Retina (tissue), 1 donor: ENCODE measurements at places on chromosomes 16 and 17.

DNA sequence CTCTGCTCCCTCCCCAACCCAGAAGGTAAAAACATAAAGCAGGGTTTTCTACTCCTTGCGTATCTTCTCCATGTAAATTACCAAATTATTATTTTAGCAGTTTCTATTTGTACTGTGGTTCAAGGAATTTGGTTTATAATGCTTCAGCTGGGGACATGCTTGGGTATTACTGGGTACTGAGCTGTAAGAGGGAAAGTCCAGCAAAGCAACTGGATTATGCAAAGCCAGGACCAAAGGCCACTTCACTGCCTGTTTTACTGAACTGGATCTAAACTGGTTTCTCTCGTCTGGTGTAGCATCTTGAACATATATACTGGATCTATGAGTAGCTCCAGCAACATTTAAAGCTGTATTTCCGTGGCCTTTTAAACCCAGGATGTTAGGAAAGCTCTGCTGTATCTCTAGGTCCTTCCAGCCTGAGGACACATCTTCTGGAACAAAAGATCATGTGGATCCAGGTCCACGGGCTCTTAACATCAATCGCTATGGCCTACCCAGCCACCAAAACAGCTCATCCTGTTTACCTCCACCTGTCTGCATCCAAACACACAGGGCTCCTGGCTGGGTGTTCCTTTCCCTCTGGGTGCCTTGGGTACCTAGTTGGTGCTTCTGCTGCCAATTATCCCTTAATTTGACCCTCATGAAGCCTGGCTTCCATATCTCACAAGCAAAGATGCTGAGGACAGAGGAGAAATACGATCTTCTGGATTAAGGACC, 7.2 kb downstream of the PMP22 start:
- DNase-seq = no peak

DNA sequence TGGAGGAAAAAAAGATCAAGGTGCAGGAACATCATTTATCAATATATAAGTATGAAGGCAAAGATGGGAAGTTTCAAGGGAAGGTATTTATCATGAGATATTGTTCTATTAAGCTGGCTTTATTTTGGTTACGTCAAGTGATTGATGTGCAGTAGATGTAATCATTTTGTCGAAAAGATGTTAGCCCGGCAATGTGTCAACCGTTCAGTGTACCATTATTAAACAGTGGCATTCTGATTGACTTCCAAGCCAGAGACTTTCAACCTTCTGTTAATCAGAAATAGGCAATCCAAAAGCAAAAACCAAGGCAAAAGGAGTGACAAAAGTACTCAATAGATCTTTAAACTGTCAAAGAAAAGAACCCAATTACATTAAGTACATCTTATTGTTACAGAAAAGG, 1340.3 kb upstream of the GOT2 start:
- DNase-seq = no peak

- no peak for DNase-seq
These were observed 15.0 kb downstream of the GGA3 start for GRCh38 chr17:75246404-75246803.

DNA sequence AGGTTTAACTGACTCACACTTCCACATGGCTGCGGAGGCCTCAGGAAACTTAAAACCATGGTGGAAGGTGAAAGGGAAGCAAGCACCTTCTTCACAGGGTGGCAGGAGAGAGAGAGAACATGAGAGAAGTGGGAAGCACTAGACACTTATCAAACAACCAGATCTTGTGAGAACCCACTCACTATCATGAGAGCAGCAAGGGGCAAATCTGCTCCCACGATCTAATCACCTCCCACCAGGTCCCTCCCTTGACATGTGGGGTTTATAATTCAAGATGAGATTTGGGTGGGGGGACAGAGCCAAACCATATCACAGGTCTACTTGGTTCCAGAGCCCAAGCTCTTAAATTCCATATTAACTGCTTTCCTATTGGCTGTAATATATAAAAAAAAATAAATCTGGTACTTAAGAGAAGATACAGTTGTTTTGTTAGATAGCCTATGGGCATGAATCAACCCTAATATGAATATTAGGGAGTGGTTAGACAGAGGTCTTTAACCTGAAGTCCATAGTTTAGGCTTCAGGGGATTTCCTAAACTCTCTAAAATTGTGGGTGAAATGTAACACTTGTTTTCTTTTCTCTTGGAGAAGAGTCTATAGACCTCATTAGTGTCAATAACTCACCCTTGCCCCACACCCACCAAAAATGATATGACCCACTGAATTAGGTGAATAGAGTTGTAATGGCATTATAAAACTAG, 56.7 kb downstream of the SKAP1 start:
- no peak for DNase-seq

- no peak for DNase-seq
These were observed 5.6 kb upstream of the STX1B start for GRCh38 chr16:31016018-31016417.

DNA sequence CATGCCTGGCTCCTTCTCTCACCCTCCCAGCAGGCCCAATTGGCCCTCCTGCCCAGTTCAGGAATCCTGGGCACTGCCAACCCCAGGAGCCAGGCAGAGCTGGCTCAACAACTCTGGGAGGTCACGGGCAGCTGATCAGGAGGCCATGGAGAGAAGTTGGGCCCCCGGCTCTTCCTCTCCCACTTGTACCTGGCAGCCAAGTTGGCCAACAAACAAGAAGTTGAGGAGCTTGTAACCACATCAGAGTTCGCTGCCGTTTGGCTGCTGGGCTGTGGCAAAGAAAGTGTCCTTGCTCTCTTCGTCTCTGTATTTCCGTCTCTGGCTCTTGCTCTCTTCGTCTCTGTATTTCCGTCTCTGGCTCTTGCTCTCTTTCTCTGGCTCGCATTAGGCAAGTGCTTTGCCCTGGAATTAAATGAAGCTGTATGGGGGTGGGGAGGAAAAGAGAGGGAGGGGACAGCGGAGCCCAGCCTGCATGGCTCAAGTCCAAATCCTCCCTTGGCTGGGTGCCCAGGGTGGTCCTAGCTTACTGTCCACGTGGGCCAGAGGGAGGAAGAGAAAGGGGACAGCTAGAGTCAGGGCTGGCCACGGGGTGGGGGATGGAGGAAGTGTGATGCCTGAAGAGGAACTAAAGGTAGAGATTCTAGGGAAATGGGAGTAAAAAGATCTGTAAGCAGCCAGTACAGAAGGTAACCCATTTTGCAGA, 7.8 kb upstream of the TMEM132E start:
- no peak for DNase-seq

- no peak for DNase-seq
These were observed 738.8 kb downstream of the WWOX start for GRCh38 chr16:78838276-78838675.

DNA sequence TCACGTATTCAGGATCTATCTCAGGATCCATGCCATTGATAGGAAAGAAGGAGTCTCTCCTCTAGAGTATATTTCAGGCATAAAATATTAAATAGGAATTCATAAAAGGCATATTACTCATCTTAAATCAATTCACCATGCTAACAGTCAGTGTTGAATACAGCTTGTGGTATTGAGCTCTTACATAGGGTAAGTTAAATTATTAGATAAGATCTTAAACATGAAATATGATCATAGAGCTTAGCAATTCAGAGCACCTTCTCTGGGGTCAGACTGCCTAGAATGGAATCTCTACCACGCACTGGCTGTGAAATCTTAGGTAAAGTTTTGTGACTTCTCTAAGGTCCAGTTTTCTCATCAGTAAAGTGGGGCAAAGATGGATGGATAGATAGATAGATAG, 20.7 kb downstream of the MARCHF10 start:
- no peak for DNase-seq

DNA sequence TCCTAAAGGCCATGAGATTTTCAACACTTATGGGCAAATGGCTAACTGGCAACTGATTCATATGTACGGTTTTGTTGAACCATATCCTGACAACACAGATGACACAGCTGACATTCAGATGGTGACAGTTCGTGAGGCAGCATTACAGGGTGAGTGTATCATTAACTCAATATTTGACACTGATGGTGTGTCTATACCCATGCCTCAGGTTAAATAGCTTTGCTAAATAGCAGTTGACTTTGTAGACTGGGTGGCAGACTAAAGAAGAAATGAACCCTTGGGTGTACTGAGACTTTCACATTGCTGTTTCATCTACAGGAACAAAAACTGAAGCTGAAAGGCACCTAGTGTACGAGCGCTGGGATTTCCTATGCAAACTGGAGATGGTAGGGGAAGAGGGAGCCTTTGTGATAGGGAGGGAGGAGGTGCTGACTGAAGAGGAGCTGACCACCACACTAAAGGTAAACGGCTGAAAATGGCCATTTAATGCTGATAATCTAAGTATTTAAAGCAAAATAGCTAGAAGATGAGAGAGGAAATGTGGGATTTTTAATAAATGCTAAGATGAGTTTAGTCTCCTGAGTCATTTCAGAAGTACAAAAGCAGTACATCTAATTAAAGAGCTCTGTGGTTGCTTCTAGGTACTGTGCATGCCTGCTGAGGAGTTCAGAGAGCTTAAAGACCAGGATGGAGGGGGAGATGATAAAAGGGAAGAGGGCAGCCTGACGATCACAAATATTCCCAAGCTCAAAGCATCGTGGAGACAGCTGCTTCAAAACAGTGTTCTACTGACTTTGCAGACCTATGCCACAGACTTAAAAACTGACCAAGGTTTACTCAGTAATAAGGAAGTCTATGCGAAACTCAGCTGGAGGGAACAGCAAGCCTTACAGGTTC, 3.0 kb downstream of the SETD6 start:
- no peak for DNase-seq

GRCh38 chr17:2211661-2212399, 91.8 kb downstream of the SMG6 start:
- DNase-seq = no peak

- no peak for DNase-seq
These were observed 749.5 kb downstream of the KCNJ18 start for GRCh38 chr17:22441776-22442175.

GRCh38 chr17:40382251-40382650, 17.7 kb upstream of the GJD3 start:
- DNase-seq = no peak

DNA sequence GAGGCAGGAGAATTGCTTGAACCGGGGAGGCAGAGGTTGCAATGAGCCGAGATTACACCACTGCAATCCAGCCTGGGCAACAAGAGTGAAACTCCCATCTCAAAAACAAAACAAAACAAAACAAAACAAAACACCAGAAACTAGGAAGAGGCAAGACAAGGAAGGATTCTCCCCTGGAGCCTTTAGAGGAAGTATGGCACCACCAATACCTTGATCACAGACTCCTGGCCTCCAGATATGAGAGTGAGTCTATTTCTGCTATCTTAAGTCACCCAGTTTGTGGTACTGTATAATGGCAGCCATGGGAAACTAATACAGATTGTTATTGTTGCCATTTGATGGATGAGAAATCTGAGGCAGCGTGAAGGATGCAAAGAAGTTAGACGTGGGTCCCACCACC, 14.6 kb upstream of the CPPED1 start:
- DNase-seq = no peak

DNA sequence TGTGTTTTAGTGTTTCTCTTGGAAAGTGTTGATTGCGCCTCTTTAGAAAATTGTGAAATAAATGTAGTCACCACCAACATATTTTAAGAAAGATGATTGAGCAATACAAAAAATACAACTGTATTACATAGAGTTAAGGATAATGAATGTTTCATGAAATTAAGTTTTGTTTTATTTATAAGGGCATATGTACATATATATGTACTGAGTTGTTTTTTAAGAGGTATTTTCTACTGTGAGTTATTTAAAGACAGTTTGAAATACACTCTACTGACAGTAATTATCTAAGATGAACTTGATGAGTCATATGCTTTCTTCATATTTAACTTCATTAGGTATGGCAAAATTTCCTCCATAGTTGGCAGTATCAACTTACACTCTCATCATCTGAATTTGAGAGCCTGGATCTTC, 411.7 kb downstream of the HS3ST3B1 start:
- no peak for DNase-seq

GRCh38 chr17:40516581-40517285, 15.3 kb upstream of the TNS4 start:
- no peak for DNase-seq

GRCh38 chr17:38798614-38799500, 499 bp downstream of the PIP4K2B start:
- peak; percentile 75 for DNase-seq

GRCh38 chr16:81485824-81486539, 41.4 kb downstream of the CMIP start:
- no peak for DNase-seq

GRCh38 chr17:61294286-61294685, 105.4 kb upstream of the TBX2 start:
- no peak for DNase-seq

GRCh38 chr17:56739376-56739775, 94.3 kb downstream of the C17orf67 start:
- DNase-seq = no peak

DNA sequence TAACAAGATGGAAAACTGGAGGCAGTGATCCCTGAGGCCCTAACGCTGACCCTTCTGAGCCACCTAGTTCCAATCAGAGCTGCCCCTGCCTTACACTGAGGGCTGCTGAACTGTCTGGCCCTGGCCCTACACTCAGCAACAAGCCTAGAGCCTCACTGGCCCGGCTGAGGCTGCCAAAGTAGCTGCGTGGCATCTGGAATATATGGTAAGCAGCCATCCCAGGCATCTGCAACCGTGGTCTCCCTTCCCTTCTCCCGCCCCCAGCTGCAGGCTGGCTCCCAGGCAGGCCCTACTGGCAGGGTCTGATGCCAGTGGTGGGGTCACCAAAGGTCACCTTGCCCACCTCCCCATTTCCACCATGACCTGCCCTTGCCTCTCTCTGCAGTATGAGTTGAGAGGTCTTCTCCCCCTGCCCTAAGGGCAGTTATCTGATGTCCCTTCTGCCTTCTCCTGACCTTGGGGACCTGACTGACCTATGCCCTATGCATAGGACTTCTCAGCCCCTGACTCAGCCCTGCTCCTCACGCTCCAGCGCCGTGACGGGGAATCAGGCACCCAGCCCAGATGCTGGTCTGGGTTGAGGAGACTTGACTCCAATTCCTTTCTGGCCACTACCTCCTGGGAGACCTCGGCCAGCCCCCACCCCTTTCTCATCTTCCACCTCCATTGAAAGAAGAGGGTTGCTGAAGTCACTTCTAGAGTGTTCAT, 45.3 kb downstream of the CPNE2 start:
- no peak for DNase-seq

GRCh38 chr17:27414271-27414670, 42.0 kb upstream of the KSR1 start:
- DNase-seq = no peak

DNA sequence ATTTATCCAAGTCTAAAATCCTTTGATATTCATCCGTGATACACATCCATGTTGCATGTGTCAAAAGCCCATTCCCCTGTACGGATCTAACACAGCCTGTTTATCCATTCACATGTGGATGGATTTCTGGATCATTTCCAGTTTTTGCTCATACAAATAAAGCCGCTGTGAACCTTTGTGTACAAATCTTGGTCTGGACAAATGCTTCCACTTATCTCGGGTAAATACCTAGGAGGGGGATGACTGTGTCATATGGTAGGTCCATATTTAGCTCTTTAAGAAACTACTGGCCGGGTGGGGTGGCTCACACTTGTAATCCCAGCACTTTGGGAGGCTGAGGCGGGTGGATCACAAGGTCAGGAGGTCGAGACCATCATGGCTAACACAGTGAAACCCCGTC, 6.3 kb upstream of the TBCD start:
- no peak for DNase-seq
